Gastrocnemius medialis (tissue), 4 donors: ENCODE measurements at places on chromosomes 1 and 21. TPM values are rescaled to one million over a fixed set of nuclear protein-coding genes. Genes with fewer than 3 reads are reported as not detected.

The SSU72 gene
- total RNA-seq, result 141 TPM

The AGRN gene
- 3.8 TPM for total RNA-seq

The TGFB2 gene
- total RNA-seq, result 0.56 TPM

The CDC42SE1 gene
- total RNA-seq, result 20.7 TPM

The MEF2D gene
- total RNA-seq, result 136 TPM

The HSPB7 gene
- 1,466 TPM for total RNA-seq

The CLCNKA gene
- 0.94 TPM for total RNA-seq

The CD101 gene
- total RNA-seq, result not detected

GRCh38 chr21:42000908-42001307 is 9.3 kb downstream of the ZBTB21 start:
- no peak for DNase-seq
- peaks cover 13% of the 10 kb centered on the region for H3K4me1 ChIP-seq
- no peaks in the 10 kb centered on the region for H3K27me3 ChIP-seq
- no peak overlapping the region for H3K4me3 ChIP-seq

DNA sequence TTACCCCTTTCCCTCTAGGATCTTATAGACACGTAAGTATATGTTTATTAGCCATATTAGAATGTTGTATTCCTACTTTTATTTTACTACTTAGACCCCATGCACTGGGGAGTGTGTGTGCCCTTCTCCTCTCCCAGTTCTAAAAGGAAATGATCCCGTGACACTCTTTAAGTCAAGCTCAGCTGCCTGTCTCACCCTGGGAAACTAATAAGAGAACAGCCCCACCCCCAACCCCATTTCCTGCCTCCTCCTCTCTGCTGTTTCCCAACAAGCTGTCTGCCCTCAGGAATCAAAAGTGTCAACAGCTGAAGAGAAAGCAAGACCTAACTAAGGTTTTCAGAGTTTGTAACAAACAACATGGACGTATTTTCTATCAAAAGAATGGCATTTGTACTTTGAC is 92.6 kb upstream of the VAV3 start:
- H3K4me3 ChIP-seq, result no peak overlapping the region
- H3K27me3 ChIP-seq, result no peaks in the 10 kb centered on the region
- H3K36me3 ChIP-seq, result no peaks in the 10 kb centered on the region
- no peak overlapping the region for H3K27ac ChIP-seq
- peak; percentile 28 for DNase-seq

DNA sequence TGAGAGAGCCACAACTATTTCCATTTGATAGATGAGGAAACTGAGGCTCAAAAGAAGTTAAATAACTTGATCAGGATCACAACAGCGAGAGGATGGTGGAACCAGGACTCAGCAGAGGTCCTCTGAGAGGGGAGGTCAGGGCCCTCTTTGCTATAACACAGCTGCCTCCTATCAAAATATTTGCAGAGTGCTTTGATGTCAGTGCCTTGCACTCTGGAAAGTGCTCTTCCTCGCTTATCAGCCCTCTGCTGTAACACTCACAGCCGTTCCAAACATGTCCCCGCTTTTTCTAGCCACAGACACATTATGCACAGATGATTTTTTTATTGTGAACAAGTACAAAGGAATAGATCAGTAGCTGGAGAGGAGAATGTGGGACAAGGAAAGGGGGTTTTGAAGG is 71.8 kb upstream of the ARHGAP29 start:
- DNase-seq, result no peak
- no peaks in the 10 kb centered on the region for H3K27me3 ChIP-seq

GRCh38 chr1:32770741-32771548 is 46.2 kb downstream of the YARS1 start:
- H3K4me1 ChIP-seq, result peaks cover 5% of the 10 kb centered on the region
- no peak overlapping the region for H3K4me3 ChIP-seq
- no peaks in the 10 kb centered on the region for H3K27me3 ChIP-seq
- no peak overlapping the region for H3K27ac ChIP-seq
- H3K36me3 ChIP-seq, result no peaks in the 10 kb centered on the region
- no peak for DNase-seq

DNA sequence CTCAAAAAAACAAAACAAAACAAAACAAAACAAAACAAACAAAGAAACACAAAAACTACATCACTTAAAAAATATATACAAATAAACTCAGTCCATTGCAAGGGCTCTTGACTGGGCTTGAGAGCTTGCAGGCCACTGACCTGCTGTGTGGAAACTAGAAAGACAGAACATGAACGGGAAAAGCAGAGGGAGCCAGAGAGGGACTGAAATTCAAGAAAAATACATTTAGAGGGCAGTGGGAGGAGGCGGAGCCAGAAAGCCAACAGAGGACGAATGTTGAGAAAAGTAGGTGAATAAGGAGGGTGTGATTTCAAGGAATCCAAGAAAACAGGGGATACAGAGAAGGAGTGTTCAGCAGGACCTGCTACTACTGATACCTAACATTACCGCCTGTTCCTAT is 41.4 kb upstream of the PLA2G2C start:
- peaks cover 29% of the 10 kb centered on the region for H3K27me3 ChIP-seq
- no peaks in the 10 kb centered on the region for H3K36me3 ChIP-seq
- H3K27ac ChIP-seq, result no peak overlapping the region

DNA sequence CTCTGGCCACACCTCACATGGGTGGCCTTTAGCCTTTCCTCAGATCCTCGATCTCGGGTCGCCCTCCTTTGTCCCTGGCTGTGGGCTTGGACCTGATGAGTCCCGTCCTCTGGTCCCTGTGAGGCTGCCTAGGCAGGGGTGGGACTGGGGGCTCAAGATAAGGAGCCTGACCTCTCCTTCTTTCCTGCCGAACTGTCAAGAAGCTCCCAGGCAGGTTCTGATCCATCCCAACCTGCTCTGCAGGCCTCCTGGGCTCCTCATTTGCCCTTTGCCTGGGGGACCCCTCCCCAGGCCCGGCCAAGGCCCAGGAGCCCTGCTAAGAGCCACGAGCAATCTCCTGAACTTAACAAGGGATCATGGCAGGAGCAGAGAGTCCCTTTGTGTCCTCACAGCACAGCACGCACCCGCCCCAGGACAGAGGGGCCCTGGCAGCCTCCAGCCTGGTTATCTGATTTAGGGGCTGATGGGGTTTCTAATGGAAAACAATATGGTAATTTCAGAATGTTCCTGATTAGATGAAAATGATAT is 82.4 kb upstream of the POU3F1 start:
- DNase-seq, result no peak
- H3K36me3 ChIP-seq, result no peaks in the 10 kb centered on the region
- no peak overlapping the region for H3K4me3 ChIP-seq

DNA sequence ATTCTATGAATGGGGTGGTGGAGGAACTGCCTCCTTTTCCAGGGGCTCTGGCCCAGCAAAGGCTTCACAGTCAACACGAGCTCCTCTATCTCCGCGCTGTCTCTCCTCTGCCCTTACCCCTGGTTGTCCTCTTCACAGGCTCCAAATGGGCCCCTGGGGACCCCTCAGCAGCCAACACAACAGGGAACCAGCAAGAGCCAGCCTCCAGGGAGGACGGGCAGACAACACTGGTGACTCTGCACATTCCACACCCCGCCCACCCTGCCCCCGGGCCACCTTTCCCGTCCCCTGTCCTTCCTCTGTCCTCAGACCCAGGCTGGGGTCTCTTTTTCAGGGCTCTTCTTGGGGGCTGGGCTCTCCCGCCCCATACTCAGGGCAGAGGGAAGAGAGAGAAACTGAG is 17.5 kb upstream of the ETV3 start:
- H3K27me3 ChIP-seq, result no peaks in the 10 kb centered on the region
- no peak for DNase-seq
- H3K4me1 ChIP-seq, result peaks cover 4% of the 10 kb centered on the region
- H3K27ac ChIP-seq, result no peak overlapping the region
- no peaks in the 10 kb centered on the region for H3K36me3 ChIP-seq

GRCh38 chr1:235112297-235113182 is 16.1 kb downstream of the TOMM20 start:
- H3K36me3 ChIP-seq, result peaks cover 92% of the 10 kb centered on the region
- no peak for DNase-seq
- no peak overlapping the region for H3K4me3 ChIP-seq
- no peaks in the 10 kb centered on the region for H3K27me3 ChIP-seq
- no peak overlapping the region for H3K27ac ChIP-seq

- H3K36me3 ChIP-seq, result no peaks in the 10 kb centered on the region
- H3K4me1 ChIP-seq, result peaks cover 45% of the 10 kb centered on the region
- no peak overlapping the region for H3K4me3 ChIP-seq
- DNase-seq, result no peak
Observed at GRCh38 chr1:223653015-223653414, 12.5 kb downstream of the CAPN8 start.

DNA sequence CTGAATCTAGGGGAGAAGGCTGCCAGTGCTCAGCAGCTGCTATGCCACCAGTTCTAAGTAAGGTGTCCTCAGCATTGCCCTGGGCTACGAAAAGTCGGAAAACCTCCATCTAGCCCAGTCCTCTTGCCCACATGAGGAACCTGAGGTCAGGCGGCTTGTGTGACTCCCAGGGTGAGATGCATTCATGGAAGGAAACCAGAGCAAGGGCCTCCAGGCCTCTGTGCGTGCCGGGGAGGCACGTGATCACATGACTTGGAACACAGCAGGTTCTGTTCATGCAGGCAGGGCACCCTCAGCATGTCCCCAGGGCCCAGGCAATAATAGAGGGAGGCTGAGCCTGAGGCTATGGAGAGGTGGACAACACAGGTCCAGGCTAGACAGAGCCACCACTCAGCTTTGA is 312.5 kb upstream of the DUSP10 start:
- H3K27ac ChIP-seq, result no peak overlapping the region
- no peaks in the 10 kb centered on the region for H3K4me1 ChIP-seq
- no peaks in the 10 kb centered on the region for H3K27me3 ChIP-seq
- H3K36me3 ChIP-seq, result no peaks in the 10 kb centered on the region
- no peak for DNase-seq

DNA sequence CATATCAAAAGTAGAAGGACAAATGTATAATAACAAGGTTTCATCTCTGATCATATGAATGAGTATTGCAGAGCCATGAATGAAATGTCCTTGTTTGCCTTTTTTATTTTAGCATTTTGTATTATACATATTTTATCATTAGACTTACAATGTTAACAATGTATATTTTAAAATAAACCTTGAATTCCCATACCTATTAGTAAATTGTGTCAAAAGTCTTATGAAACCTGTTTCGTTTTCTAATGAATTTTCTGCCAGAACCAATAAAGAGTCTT is 646 bp downstream of the DNAJB4 start:
- H3K36me3 ChIP-seq, result no peaks in the 10 kb centered on the region
- DNase-seq, result no peak
- peak overlapping the region; percentile 65 for H3K4me3 ChIP-seq
- H3K4me1 ChIP-seq, result peaks cover 46% of the 10 kb centered on the region
- H3K27ac ChIP-seq, result peak overlapping the region; percentile 94
- no peaks in the 10 kb centered on the region for H3K27me3 ChIP-seq

DNA sequence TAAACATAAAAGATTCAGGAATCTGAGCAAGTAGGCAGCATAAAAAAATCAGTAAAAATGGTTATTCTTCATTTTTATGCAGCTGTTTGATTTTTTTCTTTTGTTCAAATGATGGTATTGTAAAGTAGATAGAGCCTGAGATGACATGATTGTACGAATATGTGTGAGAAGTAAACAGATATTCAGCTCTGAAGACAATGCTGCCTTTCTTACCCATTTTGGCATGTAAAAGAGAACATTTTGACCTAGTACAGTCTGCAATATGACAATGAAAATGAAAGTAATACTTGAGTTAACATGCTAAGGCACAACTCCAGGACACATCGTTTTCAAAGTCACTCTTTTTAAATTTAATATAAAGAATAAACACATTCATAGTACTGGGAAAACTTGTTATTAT is 95.7 kb upstream of the NCAM2 start:
- H3K27ac ChIP-seq, result no peak overlapping the region
- no peaks in the 10 kb centered on the region for H3K36me3 ChIP-seq
- no peak for DNase-seq
- no peaks in the 10 kb centered on the region for H3K27me3 ChIP-seq
- H3K4me3 ChIP-seq, result no peak overlapping the region

DNA sequence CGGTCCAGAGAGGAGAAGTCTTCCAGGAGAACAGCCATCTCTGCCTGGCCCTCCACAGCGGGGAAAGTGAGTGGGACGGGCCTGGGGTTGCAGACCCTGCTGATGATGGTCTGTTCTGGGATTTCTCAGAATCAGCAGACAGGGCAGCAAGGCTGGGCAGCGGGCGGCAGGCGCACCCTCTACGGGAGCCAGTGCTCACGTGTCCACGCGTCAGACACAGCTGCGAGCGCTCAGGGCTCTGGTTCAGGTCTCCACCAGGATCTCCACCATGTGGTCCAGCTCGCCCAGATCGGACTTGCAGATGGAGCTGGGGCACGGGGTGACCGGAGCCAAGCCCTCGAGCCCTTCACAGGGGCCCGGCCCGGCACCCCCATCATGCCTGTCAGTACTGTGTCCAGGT is 5.5 kb downstream of the CLCA4 start:
- no peak for DNase-seq
- H3K36me3 ChIP-seq, result no peaks in the 10 kb centered on the region
- H3K4me3 ChIP-seq, result no peak overlapping the region

- DNase-seq, result no peak
- H3K36me3 ChIP-seq, result peaks cover 73% of the 10 kb centered on the region
- no peaks in the 10 kb centered on the region for H3K27me3 ChIP-seq
- peaks cover 5% of the 10 kb centered on the region for H3K4me1 ChIP-seq
- no peak overlapping the region for H3K4me3 ChIP-seq
- no peak overlapping the region for H3K27ac ChIP-seq
Observed at GRCh38 chr1:36457691-36458090, 6.5 kb downstream of the MRPS15 start.

GRCh38 chr1:119898981-119899720 is 2.8 kb upstream of the ADAM30 start:
- H3K27me3 ChIP-seq, result no peaks in the 10 kb centered on the region
- no peak for DNase-seq
- no peak overlapping the region for H3K27ac ChIP-seq
- no peaks in the 10 kb centered on the region for H3K4me1 ChIP-seq

DNA sequence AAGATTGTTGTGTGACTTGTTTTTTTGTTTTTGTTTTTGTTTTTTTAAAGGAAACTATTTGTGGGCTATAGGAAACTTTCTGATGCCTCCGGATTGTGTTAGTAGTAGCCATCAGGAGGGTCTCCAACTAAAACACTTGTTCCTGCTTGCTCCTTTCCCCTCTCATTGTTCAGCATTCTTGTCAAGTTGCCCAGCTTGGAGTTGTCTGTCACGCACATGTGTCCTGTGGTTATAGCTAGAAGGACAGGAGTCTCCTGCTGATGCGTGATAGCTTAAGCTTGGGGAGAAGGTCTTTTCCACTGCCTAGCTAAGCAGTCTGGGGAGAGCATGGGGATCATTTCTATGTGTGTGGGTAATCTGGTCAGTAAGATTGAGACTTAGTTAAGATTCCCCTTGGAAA is 3.2 kb upstream of the LYPLA2 start:
- no peaks in the 10 kb centered on the region for H3K27me3 ChIP-seq
- H3K36me3 ChIP-seq, result no peaks in the 10 kb centered on the region
- no peak overlapping the region for H3K27ac ChIP-seq
- no peak for DNase-seq
- no peak overlapping the region for H3K4me3 ChIP-seq

GRCh38 chr1:209999005-209999404 is 61.0 kb downstream of the SYT14 start:
- H3K27me3 ChIP-seq, result no peaks in the 10 kb centered on the region
- no peak overlapping the region for H3K27ac ChIP-seq
- no peak overlapping the region for H3K4me3 ChIP-seq
- DNase-seq, result no peak
- no peaks in the 10 kb centered on the region for H3K36me3 ChIP-seq

- DNase-seq, result no peak
- peaks cover 4% of the 10 kb centered on the region for H3K36me3 ChIP-seq
- no peak overlapping the region for H3K4me3 ChIP-seq
- H3K4me1 ChIP-seq, result no peaks in the 10 kb centered on the region
- no peaks in the 10 kb centered on the region for H3K27me3 ChIP-seq
Observed at GRCh38 chr1:185132534-185132933, 24.2 kb downstream of the TRMT1L start.
